ENCODE measurements at places on chromosomes 16 and 17. TPM values are rescaled to one million over a fixed set of nuclear protein-coding genes. Genes with fewer than 3 reads are reported as not detected.

- no peak for DNase-seq
Measured at GRCh38 chr16:73066927-73067670, 19.2 kb upstream of the ZFHX3 start.

Gene EFCAB5
- total RNA-seq, result 0.43 TPM

DNA sequence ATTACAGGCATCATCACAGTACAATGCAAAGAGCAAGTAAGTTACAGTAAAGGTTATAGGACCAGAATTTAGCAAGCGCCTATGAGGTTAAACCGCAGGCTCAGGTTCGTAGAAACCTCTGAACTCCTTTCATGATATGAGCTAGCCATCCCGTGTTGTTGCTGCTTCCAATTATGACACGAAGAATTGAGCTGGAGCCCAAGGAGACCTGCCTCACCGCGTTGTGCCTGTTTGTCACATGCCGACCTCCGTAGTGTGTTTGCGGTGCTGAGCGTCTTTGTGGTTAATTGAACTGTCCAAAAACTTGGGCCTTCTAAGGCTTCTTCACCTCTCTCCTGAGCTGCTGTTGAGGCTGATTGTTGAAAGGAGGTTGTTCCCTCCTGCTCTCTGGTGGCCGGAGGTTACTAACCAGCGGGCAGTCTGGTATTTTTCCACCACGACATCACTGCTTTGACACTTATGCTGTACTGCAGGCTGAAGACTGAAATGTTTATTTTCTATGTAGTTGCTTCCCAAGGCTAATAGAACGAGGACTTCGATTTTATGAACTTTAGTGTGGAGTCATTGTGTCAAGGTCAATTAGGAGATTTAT is 67.5 kb downstream of the SEC14L1 start:
- DNase-seq, result peak; percentile 69

Gene PITPNM3
- total RNA-seq, result 0.50 TPM

Gene ATP1B2
- 0.14 TPM for total RNA-seq

Gene AXIN2
- 141 TPM for total RNA-seq

Gene TEX19
- total RNA-seq, result 3.4 TPM

Gene NPIPB9
- total RNA-seq, result 0.45 TPM

Gene CD68
- total RNA-seq, result 1.1 TPM

DNA sequence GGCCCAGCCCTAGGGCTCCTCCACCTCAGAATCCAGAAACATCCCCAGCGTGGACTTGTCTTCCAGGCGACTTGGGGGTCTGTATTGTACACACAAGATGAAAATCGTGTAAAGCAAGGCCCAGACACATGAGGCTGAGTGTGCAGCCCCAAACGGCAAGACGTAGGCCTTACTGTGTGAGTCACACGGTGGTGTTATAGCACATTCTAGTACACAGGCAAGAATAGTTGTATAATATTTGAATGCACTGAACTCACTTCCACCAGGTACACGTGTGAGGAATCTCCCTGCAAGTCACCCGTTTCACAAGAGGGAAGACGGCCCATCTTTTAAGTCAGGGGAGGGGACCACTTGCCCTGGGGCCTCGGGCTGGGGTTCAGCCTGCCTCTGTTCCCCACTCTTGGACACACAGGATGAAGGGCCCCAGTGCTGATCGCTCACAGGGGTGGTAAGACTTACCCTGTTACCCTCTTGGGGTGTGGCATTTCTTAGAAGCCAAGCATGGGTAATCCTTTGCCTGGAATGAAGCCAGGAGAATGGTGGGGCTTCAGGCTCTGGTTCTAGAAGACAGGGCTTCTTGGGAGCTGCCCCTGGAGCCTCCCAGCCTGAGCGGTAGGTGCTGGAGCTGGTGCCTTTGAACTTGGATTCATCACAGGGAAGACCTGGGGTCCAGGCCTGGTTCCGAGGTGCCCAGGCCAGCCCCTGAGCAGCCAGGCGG is 71.3 kb downstream of the SREBF1 start:
- DNase-seq, result no peak

DNA sequence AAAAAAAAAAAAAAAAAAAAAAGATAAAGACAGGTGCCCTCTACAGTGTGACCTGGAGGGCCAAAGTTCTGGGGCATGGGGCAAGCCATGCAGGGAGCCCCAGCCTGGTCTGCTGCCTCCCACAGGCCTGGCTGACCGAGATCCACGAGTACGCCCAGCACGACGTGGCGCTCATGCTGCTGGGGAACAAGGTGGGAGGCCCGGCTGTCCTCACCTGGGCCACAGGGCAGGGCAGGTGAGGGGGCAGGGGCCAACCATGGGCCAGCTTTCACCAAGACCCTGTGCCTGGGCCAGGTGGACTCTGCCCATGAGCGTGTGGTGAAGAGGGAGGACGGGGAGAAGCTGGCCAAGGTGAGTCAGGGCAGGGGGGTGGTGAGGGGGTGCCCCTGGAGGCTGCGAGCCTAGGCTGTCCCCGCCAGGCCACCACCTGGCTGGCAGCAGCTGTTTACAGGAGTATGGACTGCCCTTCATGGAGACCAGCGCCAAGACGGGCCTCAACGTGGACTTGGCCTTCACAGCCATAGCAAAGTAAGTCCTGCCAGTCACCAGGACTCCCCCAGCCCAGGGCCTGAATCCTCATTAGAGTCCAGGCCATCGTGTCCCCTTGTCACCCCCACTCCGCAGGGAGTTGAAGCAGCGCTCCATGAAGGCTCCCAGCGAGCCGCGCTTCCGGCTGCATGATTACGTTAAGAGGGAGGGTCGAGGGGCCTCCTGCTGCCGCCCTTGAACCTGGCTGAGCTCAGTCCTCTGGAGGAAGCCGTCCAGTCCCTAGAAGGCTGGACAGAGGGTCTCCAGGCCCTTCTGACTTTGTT is 2.7 kb upstream of the TRAF7 start:
- DNase-seq, result no peak

- DNase-seq, result no peak
Measured at GRCh38 chr16:64250866-64251265, 871.0 kb downstream of the CDH11 start.

DNA sequence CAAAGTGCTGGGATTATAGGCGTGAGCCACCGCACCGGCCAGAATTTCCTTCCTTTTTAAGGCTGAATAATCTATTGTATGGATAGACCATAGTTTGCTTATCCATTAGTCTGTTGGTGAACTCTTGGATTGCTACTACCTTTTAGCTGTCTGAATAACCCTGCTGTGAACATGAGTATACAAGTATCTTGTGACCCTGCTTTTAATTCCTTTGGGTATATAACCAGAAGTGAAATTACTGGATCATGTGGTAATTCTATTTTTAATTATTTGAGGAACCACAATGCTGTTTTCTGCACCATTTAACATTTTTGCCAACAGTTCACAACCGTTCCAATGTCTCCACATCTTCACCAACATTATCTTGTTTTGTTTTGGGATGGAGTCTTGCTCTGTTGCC is 4.6 kb upstream of the OTOA start:
- DNase-seq, result no peak

GRCh38 chr17:4475463-4475862 is 23.2 kb upstream of the SPNS2 start:
- no peak for DNase-seq

DNA sequence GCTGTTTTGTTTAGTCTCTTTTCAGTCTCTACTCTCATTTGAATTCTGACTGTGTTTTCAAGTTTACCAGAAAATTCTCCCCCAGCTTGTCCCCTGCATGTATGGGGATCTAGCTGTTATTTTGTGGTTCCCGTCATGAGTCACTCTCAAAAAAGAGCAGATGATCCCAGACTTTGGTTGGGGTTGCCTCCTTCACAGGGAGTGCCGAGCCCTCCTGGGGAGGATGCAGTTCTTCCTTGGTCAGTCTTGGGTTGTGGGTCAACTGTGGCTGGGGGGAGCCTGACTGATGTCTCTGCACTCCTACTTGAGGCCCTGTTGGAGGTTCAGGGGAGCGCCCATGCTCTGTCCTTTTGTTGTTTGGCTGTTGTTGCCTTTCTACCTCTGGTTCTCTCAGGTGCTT is 37.7 kb downstream of the EPN2 start:
- no peak for DNase-seq

Gene PRAC2
- not detected for total RNA-seq

DNA sequence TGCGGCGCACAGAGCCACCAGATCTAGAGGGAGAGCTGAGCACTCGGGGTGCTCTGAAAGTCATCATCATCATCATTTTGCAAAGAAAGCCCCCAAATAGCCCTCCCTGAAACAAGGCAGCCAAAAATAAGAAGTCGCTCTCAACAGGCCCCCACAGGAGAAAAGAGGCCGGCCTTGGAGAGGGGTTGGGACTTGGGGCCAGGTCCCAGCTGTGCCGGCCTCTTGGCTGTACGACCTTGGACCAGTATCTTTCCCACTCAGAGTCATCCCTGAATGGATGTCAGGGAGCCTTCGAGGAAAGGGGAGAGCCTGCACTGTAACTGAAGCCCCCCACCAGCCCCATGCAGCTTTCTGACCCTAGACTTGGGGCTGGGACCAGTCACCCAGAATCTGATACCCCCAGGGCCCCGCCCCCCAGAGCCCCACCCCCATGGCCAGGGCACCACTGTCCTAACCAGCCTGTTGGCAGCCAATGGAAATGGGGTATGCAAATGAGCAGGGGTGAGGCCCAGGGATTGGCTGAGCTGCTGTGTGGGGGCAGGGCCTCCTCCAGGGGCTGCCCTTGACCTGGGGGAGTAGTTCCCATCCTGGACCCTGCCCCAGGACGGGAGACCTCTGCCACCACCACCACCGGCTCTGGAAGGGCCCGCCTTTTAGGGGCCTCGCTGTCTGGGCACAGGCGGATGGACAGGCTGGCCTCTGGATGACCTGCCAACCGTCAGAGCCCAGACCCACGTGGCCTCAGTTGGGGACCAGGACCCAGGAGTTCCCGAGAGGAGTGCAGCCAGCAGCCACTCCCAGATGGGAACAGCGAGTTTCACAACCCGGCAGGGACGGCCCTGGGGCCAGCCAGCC is 15.4 kb downstream of the ZFPM1 start:
- DNase-seq, result peak; percentile 81

- no peak for DNase-seq
Measured at GRCh38 chr17:3770466-3770865, 30.5 kb downstream of the ITGAE start.

GRCh38 chr16:27374804-27375425 is 27.1 kb upstream of the IL21R start:
- DNase-seq, result peak; percentile 90

GRCh38 chr16:12025472-12025871 is 48.9 kb downstream of the SNX29 start:
- no peak for DNase-seq

- DNase-seq, result peak; percentile 54
Measured at GRCh38 chr16:69865701-69866100, 85.4 kb upstream of the CLEC18A start.

DNA sequence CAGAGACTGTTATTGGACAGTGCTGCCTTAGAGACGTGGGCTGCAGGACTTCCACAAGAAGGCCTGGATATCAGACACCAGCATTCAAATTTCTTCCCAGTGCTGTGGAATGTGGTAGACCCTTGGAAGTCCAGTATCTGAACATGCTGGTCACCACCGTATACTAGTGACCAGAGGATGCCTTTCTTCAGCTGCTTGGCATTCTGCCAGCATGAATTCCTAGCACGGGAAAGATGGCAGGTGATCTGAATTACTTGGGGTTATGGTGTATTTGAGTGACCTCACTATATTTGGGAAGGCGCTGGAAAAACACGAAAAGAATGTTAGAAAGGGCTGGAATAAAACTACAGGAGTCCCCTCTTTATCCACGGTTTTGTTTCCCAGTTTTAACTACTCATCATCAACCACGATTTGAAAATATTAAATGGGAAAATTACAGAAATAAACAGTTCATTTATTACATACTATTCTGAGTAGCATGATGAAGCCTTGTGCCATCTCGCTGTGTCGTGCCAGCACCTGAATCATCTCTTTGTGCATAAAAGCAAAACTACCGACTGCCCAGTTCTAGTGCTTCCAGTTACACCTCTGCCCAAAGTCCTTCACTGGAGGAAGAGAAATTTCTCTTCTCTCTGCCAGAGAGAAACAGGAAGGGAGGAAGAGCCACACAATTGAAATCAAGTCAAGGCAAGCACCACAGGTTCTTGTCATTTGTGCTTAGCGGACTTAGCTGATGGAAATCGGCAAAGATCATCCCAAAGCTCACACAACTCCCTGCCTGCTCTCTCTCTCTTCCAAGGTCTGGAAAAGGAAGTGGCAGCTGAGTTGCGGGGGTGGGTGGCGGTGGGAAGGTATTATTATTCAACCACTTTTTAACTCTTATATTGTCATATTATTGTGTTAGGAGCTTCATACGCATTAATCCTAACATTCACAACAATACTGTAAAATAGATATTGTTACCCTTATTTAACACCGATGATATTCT is 1.4 kb upstream of the CHST4 start:
- no peak for DNase-seq

DNA sequence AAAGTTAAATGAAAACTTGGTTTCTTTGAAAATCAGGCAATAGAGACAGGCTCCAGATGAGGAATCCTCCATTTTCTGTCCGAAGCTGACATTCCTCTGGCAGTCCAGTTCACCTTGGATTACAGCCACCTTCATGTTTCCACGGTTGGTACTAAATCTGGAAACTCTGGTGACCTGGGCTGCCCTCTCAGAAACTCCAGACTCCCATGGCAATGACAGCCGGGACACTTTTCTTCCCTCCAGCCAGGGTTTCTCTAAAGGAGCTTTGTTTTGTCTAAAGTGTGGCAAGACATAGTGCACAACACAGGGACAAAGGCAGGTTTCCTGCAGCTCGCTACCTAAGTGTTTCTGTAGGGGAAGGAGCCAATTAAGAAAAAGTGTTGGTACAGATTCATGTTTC is 36.0 kb downstream of the CLUAP1 start:
- no peak for DNase-seq

DNA sequence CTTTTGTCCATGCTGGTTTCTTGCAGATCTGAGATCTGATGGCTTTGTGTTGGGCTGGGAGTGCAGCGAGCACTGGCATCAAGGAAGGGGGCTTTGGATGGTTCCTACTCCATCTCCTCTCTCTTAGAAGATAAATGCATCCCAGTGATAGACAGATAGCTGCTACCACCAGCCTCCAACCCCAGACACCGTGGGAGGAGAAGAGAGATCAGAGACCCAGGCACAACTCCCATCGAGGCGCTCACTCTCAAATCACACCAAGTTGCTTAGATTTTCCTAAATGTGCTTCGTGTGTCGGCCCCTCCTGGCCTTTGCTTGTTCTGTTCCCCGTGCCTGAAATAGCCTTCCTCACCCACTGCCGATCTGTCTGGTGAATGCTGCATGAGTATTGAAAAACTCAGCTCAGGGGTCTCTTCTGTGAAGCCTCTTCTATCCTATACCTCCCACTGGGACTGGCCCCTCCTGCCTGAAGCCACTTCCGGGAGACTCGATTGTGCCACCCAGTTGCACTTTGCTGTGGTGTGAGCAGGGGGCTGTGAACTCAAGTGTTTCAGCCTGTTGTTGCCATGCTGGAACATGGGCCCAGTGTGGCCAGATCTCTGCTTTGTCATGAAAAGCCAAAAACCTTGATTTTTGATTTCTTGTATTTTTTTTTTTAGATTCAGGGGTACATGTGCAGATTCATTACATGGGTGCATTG is 242.7 kb downstream of the GSG1L start:
- DNase-seq, result no peak

- no peak for DNase-seq
Measured at GRCh38 chr17:68248199-68248825, 469 bp downstream of the AMZ2 start.

- DNase-seq, result no peak
Measured at GRCh38 chr16:3949946-3950342, 69.4 kb upstream of the CREBBP start.

- no peak for DNase-seq
Measured at GRCh38 chr16:83713597-83713996, 94.2 kb upstream of the HSBP1 start.

Measured in Caco-2 (cell line).